ENCODE measurements at places on chromosomes 13 and 19.

- no peaks in the 10 kb centered on the region for H3K36me3 ChIP-seq
- no peak for DNase-seq
- no peaks in the 10 kb centered on the region for H3K27me3 ChIP-seq
Observed at GRCh38 chr13:37835392-37835791, 34.2 kb downstream of the TRPC4 start.

DNA sequence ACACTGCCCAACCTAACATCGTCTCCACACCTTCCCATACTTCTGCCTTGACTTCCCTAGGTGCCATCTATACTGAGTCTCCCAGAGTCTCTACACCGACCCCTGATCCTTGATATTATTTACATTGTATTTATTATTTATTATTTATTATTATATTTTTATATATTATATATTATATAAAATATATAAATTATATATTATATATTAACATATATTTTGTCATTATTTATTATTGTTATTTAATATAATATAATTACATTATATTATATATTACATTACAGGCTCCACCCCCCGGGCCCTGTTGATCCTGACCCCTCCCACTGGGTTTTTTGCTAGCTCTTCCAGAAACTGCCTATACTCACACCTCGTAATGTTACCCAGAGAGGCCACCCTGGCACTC, 18.4 kb upstream of the TOMM40 start:
- H3K4me3 ChIP-seq, result no peak overlapping the region
- no peaks in the 10 kb centered on the region for H3K27me3 ChIP-seq
- H3K36me3 ChIP-seq, result no peaks in the 10 kb centered on the region
- DNase-seq, result no peak

GRCh38 chr19:46409191-46409590, 4.2 kb downstream of the CCDC8 start:
- no peak overlapping the region for H3K27ac ChIP-seq
- no peaks in the 10 kb centered on the region for H3K36me3 ChIP-seq

DNA sequence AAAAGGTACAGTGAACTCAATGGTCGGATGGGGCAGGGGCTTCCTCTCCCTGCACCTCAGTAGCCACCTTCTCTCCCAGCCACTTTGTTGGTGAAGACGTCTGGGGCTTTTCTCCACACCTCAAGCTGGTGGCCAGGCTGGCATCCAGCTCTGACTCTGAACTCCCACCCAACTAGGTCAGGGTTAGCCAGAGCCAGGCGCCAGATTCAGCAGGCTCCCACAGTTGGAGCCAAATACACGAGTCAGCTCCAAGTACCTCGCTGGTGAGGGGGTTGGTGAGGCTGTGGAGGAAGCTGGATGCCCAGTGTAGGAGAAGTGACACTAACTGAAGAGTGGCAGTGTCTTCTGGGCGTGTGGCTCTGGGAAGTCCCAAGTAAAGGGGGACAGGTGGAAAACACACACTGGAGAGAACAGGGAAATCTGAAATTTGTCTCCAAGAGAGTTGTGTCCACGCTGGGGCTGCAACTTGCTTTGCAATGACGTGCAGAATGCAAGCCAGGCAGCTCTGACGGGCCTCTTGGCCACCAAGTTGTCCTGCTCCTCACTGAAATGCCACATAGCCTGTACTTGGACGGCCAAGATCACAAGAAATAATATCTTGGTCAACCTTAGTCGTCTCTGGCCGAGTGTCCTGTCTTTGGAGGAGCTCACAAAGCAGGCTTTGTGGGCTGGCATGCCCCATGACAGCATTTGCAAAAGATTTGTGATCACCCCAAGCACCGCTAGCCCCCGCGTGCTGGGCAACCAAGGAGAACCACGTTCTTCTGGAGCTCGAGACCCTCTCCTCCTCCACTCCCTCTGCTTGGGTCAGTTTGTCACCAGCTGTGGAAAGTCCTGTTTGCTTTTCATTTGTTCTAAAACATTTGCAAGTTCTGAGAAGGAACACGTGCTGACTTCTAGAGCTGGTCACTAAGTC, 18.1 kb downstream of the SLC7A1 start:
- no peak for DNase-seq
- no peak overlapping the region for H3K27ac ChIP-seq
- no peaks in the 10 kb centered on the region for H3K36me3 ChIP-seq
- no peaks in the 10 kb centered on the region for H3K27me3 ChIP-seq
- H3K4me1 ChIP-seq, result no peaks in the 10 kb centered on the region

GRCh38 chr13:35978607-35979316, 152.4 kb downstream of the DCLK1 start:
- H3K4me1 ChIP-seq, result no peaks in the 10 kb centered on the region
- no peaks in the 10 kb centered on the region for H3K36me3 ChIP-seq
- H3K4me3 ChIP-seq, result no peak overlapping the region

DNA sequence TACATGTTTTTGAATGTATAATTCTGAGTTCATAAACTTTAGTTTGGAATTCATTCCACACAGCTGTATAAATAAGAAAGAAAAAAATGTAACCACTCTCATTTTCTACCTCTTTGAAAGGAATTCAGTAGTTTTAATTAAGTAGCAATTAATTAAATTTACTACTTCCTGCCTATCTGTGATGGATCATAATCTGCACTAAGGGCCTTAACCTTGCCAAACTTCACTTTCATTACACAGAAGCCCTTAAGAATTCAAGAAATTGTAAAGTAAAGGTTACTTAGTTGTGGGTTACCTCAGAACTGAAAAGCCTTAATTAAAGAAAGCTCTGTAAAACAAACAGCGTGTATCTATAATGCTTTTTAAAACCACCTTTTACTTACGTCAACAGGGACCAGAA, 111.9 kb upstream of the FBXL3 start:
- H3K4me3 ChIP-seq, result no peak overlapping the region
- peaks cover 72% of the 10 kb centered on the region for H3K36me3 ChIP-seq
- no peak overlapping the region for H3K27ac ChIP-seq
- no peaks in the 10 kb centered on the region for H3K27me3 ChIP-seq
- H3K4me1 ChIP-seq, result no peaks in the 10 kb centered on the region

GRCh38 chr13:74066937-74067336, 67.3 kb downstream of the KLF12 start:
- peaks cover 22% of the 10 kb centered on the region for H3K4me1 ChIP-seq
- H3K27ac ChIP-seq, result no peak overlapping the region
- DNase-seq, result no peak
- no peak overlapping the region for H3K4me3 ChIP-seq
- H3K27me3 ChIP-seq, result no peaks in the 10 kb centered on the region
- peaks cover 3% of the 10 kb centered on the region for H3K36me3 ChIP-seq

DNA sequence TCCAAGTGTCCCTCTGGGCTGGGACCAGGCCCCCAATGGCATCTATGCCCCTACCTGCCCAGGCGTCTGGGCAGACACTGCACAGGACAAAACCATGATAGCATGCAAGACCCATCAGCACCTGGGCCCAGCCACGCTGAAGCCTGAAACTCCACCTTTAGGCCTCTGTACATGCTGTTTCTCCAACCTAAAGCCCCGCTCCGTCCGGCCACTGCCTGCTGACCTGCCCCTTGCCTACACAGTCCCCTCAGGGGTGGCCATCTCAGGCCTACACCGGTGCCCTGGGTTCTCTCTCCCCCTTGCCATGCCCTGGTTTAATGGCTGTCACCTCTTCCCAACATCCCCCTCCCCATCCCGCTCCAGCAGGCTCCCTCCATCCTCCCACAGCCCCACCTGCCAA, 15.3 kb downstream of the GJA3 start:
- H3K27me3 ChIP-seq, result peaks cover 8% of the 10 kb centered on the region
- no peaks in the 10 kb centered on the region for H3K36me3 ChIP-seq
- no peaks in the 10 kb centered on the region for H3K4me1 ChIP-seq

DNA sequence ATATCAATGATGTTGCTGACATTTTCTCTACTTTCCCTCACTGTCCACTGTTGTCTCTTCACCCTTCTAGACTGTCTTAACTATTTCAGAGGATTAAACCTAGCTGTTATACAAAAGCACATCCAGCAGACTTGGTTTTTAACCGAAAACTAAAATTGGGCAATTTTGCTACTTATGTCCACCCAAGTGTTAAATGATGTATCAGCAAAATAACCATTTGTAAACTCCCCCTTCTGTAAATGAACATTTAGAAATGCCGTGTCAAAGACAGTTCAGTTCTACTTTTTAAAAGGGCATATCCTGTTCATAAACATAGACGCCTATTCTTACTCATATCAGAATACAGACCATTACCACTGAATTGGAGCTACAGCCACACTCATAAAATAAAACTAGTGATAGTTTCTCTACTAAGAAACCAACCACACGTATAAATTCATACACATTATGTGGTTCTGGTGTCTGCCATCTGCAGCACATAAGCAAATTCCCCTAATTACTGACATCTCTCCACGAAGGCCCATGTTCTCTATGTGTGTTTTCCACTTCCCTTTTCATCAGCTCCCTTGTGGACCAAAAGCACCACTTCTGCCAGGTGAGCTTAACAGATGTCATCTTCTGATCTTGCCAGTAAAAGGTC, 1091.8 kb downstream of the PCDH9 start:
- H3K27me3 ChIP-seq, result no peaks in the 10 kb centered on the region
- no peak overlapping the region for H3K27ac ChIP-seq
- H3K4me3 ChIP-seq, result no peak overlapping the region
- no peak for DNase-seq
- H3K4me1 ChIP-seq, result peaks cover 4% of the 10 kb centered on the region

- DNase-seq, result no peak
- no peak overlapping the region for H3K27ac ChIP-seq
- H3K4me1 ChIP-seq, result peaks cover 27% of the 10 kb centered on the region
- no peak overlapping the region for H3K4me3 ChIP-seq
Observed at GRCh38 chr19:3340340-3340739, 26.0 kb upstream of the NFIC start.
